Activated CD4-positive, alpha-beta T cell treated with anti-CD3 and anti-CD28 coated beads, Interleukin-2, amount 10 ng/mL, durations not matched to agents 24 days and 14 days (primary cell): ENCODE measurements at places on chromosomes 7 and 10.

GRCh38 chr7:47253650-47254080 lies 328.2 kb downstream of the TNS3 start:
- DNase-seq, result peak; percentile 54

- no peak for DNase-seq
Observed at GRCh38 chr10:17841050-17841449, 31.9 kb downstream of the MRC1 start.

GRCh38 chr7:108605559-108606201 lies 36.0 kb downstream of the DNAJB9 start:
- DNase-seq, result no peak

- DNase-seq, result peak; percentile 31
Observed at GRCh38 chr7:138142583-138143201, 66.4 kb downstream of the AKR1D1 start.

DNA sequence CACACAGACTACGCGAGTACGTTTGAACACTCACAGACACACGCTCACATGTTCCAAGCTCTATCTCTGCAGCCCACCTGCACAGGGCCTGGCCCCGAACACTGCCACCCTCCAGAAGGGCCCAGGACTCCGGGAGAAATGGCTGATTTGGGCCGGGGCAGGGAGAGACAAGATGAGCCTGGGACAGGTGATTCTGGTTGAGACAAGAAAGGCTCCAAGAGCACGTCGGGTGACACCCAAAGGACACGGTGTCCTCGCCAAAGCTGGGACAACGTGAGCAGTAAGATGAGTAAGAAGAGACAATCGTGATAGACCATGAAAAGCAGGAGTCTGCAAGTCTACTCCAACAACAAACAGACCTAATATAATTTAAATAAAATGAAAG lies 9.2 kb downstream of the GPER1 start:
- no peak for DNase-seq

DNA sequence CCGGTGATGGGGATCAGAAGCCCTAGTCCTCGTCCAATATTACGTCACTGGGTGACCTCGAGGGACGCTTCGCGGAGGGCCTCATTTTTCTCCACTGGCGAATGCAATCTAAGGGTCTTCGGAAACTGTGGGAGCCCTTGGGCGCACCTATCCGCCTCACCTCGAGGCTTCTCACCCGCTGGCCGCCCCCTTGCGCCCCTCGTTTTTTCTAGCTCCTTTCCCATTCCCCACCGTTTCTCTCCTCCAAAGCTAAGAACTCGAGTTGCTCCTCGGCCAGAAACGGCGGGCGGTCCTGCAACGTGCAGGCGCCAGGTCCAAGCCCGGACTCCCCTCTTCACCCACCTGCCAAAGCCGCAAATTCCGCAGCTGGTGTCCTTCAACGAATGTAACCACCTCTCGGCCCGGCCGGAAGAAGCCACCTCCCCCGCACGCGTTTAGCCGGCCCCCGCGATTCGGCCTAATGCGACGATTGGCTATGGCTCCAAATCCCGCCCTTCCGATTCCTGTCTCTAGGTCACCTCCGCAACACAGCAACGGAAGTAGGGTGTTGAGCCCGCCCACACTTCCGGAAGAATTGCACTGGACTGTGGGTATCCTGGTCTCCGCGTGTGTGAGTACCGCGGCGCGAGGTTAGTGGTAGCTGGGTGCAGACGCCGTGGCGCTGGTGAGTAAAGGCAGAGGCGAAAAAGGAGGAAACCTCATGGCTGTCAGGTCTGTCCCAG lies at the start of the genes ATP5MK and PDCD11:
TSS of gene ATP5MK (minus strand) at position 409 of the 722 bp plus-strand sequence. CDS start 4,018 bp downstream, outside the sequence.
TSS of gene PDCD11 (plus strand) at position 560 of the 722 bp plus-strand sequence. CDS start 1,801 bp downstream, outside the sequence.
- DNase-seq, result peak; percentile 99

- DNase-seq, result no peak
Observed at GRCh38 chr10:48214716-48215485, 59.6 kb downstream of the FRMPD2 start.

DNA sequence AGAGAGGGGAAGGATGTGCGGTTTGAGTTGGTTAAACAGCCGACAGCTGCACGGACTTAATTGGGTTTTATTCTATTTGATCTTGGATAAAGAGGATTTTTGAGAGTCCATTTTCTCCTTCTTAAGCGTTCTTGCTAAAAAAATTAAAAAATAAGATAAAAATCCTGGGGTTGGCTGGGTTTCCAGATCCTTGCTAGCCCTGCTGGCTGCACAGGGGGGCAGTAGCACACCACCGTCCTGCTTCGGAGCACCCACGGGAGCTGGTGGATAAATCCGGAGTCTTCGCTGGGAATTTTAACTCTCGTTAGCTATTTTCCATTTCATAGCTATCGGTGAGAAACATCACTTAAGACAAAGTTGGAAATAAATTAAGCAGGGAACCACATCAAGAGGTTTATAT lies 792.0 kb downstream of the TYW1 start:
- no peak for DNase-seq

- DNase-seq, result no peak
Observed at GRCh38 chr10:44925811-44926750, 14.9 kb downstream of the TMEM72 start.

DNA sequence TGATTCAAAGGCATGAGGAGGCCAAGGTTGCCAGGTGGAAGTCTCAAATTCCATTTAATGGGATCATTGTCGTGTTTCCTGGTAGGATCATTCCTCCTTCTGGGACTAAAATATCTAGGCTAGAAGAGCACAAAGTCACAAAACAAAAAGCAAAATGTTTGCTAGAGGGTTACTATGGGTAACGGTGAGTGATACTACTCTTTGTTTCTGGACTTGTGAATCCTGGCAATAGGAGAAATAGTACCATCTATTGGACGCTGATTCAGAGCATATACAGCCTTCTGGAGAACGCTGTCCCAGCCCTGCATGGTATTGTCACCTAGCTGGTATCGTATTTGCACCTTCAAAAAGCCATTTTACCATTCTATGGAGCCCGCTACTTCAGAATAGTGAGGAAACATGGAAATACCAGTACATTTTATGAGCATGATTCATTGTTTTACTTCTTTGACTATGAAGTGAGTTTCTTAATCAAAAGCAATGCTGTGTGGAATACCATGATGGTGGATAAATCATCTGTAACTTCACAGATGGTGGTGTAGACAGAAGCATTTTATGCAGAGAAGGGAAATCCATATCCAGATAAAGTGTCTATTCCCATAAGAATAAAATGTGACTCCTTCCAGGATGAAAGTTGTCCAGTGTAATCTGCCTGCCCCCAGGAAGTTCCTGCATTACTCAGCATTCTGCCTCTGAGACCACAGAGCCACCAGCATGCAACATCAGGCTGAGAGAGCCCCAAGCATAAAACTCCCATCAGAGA lies 361.0 kb downstream of the ETV1 start:
- DNase-seq, result no peak

- DNase-seq, result no peak
Observed at GRCh38 chr7:116769546-116769945, 92.8 kb upstream of the CAPZA2 start.

- no peak for DNase-seq
Observed at GRCh38 chr7:108253275-108254044, 123.3 kb upstream of the LAMB4 start.

GRCh38 chr7:75616421-75617167 lies 122.1 kb downstream of the HIP1 start:
- no peak for DNase-seq

GRCh38 chr10:95809370-95810197 lies 53.6 kb downstream of the ENTPD1 start:
- no peak for DNase-seq

GRCh38 chr10:11144626-11145494 lies 127.2 kb downstream of the CELF2 start:
- DNase-seq, result no peak

DNA sequence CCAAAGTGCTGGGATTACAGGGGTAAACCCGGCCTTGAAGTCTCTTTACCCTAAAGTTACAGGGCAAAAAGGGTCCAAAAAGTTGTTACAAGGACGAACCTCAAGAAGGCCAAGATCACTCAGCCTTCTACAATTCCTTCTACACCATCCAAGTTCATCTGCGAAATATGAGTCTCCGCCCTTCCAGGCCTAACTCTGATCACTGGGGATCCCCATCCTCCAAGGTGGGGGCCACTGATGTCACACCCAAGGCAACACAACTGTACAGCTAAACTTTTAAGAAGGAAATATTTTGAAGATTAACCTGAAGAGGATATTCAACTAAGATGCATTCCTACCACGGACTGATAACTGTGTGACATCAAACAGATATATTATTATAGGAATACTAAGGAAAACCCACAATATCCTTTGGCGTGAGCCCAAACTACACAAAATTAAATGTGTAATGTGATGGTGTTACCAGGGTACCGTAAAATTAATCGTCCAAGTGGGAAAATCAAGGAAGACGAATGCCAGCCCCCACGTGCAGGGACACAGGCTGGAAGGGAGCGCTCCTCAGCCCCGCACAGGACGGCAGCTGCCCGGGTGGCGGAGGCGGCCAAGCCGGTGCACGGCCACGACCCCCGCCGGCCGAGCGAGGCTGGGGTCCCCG lies 1.0 kb downstream of the PAXIP1 start:
- DNase-seq, result peak; percentile 70

- DNase-seq, result no peak
Observed at GRCh38 chr7:103149808-103150180, 895 bp upstream of the NAPEPLD start.

GRCh38 chr10:128908099-128908498 lies 558.9 kb upstream of the MGMT start:
- DNase-seq, result peak; percentile 63

- DNase-seq, result no peak
Observed at GRCh38 chr7:120442838-120443237, 169.9 kb downstream of the KCND2 start.
